ENCODE measurements at places on chromosomes 6 and 20.

- DNase-seq, result no peak
Measured at GRCh38 chr6:28351493-28351925, 1.8 kb downstream of the ZKSCAN3 start.

DNA sequence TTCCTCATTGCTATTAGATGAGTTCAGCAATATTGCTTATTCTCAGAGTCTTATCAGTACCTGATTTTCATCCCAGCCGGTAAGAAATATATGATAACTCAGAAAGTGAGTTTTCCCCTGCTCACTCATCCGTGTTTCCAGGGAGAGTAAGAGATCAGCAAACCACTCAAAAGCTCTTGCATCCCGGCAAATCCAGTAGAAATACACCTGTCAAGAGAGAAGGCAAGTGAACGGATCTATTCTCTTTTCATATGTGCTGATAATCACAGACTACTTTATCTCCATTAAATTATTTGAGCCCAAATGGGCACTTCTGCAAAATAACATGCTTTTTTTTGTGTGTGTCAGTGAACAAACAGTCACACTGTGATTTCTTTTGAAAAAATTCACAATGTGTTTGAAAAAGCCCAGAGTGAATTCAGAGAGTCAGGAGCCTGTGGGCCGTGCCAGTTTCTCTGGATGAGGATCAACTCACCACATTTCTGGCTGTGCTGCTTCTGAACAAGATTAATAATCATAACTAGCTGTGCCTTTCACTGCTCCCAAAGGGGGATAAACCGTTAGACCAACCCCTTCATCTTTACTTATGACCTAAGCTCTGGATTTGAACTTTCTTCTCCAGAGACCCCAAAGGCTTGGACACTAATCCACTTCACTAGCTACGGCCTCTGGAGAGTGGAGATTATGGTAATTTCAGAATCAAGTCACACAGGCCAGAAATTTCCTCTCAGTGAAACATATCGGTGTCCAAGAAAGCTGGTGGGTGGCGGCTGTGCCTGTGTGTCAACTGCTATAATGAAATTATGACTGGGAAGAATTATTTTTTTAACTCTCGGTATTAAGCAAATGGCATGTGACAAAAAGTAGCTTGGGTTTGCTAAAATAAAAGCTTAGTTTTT is 44.2 kb downstream of the NOX3 start:
- DNase-seq, result no peak

DNA sequence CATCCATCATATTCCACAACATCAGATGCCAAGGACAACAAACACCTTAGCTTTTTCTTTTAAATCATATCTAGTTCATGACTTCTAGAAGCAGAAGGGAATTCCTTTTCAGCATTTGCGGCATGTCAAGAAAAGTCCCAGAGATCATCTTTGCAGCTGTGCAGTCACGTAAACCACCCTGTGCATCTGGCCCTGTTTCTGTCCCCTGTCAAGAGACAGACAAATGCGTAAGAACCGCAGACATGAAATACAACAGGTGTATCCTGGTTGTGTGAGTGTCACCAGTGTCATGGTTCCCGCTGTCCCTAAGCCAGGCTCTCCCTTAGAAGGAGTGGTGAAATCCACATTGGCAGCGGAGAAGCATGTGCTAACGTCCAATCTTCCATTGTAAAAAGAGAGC is 28.1 kb downstream of the LY86 start:
- DNase-seq, result no peak

- no peak for DNase-seq
Measured at GRCh38 chr6:115819506-115819905, 241.2 kb downstream of the FRK start.

- DNase-seq, result no peak
Measured at GRCh38 chr6:154847318-154847717, 114.1 kb downstream of the SCAF8 start.

Measured in activated T-helper 9 cell treated with anti-CD3 and anti-CD28 coated beads, Interleukin-2, amount 50 U/mL, for 16 hours (primary cell).